ENCODE measurements at places on chromosomes 6 and 20.

DNA sequence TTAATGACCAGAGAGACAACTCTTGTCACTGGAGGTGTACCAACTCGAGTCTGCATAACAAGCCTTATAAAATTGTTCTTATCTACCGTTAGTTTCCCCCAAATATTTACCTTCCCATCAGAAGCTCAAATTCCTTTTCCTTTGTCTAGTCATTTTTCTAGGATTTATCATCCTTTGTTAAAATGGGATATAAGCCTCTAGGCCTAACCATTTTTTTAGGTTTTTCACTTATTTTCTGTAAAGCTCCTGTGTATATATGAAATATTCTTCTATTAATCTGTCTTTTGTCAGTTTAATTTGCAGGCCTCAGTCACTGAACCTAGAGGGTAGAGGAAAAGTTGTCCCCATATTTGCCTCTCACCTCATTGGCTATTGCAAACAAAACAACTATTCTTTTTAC, 99.6 kb upstream of the TNFAIP3 start:
- DNase-seq, result no peak

GRCh38 chr20:17449031-17449430, 82.1 kb downstream of the BFSP1 start:
- no peak for DNase-seq

DNA sequence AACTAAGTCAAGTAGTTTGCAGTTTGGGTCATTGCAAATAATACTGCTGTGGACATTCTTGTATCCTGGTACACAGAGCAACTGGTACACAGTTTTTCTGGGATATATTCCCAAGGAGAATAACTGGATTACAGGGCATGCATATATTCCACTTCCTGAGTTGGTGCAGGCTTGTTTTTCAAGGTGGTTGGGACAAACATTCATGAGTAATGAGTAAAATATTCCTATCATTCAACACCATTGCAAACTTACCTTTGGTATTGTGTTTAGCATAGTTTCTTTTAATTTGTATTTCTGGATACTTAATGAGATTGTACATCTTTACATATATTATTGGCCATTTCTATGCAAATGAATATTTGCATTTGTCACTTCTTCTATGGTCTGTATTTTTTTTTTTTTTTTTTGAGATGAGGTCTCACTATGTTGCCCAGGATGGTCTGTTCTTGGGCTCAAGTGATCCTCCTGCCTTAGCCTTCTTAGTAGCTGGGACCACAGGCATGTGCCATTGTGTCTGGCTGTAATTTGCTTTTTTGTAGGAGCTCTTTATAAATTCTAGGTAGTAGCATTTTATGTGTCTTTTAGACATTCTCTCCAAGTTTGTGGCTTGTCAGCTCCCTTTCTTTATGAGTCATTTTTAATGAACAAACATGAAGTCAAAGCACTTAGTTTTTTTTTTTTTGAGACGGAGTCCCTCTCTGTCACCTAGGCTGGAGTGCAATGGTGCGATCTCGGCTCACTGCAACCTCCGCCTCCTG, 158.7 kb downstream of the SOX4 start:
- DNase-seq, result no peak

DNA sequence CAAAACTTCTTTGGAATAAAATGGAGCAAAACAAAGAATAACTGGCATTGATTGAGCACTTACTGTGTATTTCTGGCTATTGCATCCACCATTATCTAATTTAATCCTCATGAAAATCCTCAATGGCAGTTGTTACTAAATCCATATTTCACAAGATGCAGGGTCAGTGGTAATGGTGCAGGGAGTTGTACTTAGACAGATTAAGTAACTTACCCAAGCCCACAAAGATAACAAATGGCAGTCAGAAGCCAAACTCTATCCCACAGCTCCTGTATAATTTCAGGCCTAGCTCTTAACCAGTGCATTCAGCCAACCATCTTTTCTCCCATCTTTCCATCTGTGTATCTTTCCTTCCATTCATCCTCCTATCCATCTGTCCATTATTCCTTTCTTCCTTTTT, 29.3 kb upstream of the SSTR4 start:
- DNase-seq, result no peak

DNA sequence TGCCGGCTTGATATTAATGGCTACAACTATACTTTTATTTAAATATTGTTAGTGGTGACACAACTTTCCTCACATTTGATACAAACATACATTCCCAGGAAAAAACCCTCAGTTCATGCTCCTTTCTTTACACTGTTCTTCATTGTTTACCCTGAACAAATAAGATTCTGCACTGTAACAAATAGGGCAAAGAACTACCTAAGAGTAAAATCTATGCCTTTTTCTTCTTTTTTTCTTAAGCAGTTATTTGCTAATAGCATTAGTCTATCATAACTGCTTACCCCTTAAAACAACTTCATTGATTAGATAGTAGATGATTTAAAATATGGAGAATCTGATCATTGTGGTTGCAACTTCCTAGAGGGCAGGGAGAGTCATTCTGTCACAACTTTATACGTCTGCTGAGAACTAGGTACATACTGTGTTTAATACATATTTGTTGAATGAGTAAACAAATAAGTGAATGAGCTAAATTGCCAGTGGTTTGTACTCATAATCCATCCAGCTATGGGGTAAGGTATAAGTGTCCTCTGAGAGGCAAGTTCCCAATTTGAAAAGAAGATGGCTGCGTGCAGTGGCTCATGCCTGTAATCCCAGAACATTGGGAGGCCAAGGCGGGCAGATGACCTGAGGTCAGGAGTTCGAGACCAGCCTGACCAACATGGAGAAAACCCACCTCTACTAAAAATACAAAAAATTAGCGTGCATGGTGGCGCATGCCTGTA, 161.0 kb downstream of the CDK19 start:
- peak; percentile 94 for DNase-seq

DNA sequence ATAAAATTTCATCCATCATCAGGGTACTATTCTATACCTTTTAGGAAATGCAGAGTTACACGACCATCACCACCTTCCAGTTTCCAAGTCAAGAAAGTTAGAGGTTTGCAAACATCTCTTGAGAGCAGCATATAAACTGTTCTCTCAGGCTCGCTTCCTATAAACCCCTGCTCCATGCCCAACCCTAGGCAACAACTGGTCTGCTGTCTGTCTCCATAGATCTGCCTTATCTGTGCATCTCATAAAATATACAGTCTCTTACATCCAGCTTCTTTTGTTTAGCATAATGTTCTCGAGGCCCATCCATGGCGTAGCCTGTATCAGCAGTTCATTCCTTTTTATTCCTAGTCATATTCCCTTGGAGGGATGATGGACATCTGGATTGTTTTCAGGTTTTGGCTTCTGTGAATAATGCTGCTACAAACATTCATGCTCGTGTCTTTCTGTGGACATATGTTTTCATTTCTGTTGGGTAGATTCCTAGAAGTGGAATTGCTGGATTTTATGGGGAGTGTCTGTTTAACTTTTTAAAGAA, 6.1 kb downstream of the PTPRT start:
- peak; percentile 17 for DNase-seq

DNA sequence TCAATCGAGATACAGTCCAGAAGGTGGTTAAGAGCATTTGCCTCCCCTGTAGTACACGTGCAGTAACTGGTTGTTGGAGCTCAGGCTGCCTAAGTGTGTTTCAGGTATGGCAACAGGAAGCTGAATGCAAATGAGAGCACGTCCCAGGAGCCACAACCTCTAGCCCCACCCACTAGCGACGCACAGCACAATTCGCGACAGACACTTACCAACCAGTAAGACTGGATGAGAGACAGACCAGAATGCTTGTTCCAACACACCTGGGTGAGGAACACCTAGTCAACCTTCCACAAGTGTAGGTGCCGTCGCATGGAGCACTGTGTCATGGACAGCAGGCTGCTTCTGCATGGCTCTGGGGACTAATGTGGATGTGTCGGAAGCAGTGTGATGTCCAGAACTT, 7.2 kb upstream of the SERPINB1 start:
- DNase-seq, result no peak

DNA sequence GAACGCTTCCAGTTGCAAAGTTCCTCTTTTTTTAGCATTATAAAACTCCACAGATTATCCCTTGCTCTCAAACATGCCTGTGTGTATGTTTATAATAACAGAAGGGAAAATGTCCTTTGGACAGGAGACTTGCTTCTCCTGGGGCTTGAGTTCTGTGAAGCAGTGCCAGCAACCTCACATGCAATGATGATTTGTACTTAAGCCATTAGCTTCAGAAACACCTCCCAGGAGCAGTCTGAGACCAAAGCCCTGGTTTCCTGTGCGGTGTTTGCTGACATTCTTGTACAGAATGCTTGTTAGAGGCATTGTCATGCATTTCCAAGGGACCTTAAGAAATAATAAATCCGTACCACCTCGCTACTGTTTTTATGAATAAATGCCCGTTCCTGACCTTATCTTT, 752.8 kb downstream of the CBLN4 start:
- no peak for DNase-seq

DNA sequence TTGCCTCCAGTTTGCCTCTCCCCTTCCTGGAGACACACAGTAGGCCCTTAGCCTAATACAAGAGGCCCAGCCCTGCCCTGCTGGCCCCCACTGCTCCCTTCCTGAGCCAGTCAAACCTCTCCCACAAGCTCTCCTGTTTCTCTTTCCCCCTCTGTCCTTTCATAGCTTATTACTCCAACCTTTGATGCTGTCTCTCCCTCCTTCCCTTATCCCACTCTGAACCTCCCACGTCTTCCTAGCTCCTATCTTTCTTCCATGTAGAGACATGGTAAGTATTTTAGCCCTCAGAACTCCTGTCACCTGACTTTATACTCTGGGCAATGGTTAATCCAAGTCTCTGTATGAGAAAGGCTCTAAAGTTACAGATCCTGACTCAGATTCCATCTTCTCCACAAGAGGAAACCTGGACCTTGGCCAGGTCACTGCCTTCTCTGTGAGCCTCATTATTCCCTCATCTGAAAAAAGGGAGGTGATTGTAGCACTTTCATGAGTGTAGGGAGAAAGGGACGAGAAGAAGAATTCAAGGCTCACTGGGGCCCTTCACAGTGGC, 6.7 kb downstream of the TGIF2 start:
- DNase-seq, result no peak

- DNase-seq, result no peak
These were observed 143.5 kb upstream of the BMP2 start for GRCh38 chr20:6623989-6624388.

DNA sequence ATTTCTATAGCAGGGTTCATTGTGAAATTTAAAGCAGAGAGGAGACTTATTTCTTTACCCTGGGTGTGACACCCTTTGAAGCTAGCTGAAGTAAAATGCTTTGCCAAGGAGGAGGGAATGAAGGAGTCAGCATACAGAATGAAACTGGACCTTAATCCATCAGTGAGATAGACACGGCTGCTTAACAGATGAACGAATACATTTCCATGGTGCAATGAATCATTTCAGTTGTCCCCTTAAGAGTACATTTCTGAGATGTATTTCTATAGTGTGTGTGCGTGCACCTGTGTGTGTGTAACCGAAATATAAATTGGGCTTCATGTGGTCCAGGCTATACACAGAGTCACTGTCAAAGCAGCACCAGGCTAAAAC, 73.8 kb upstream of the CD93 start:
- no peak for DNase-seq

GRCh38 chr20:45299786-45300185, 6.9 kb upstream of the RBPJL start:
- DNase-seq, result no peak

- no peak for DNase-seq
These were observed 1.8 kb upstream of the ME1 start for GRCh38 chr6:83432636-83433035.

DNA sequence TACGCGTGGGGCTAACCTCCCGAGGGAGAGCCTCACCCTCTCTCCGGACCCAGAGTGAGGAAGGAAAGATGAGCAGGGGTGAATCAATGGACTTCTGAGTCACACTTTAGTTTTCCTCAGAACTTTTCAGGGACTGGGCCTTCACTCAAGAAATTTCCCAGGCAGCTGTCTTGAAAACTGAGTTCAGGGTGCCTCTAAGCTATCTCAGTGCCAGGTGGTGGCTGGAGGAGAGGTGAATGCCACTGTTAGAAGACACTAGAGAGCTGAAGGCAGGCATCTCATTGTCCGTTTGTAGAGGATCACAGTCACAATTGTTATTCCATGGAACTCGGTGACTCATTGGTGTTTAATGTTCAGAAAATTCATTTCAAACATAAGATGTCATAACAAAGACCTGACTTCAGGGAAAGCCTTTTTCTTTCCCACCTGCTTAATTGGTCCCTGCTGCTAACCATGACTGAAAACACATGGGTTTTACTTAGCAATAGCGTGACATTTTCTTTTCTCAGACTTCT, 5.3 kb upstream of the SERPINB6 start:
- no peak for DNase-seq
